ENCODE measurements at places on chromosomes 6 and 20. TPM values are rescaled to one million over a fixed set of nuclear protein-coding genes. Genes with fewer than 3 reads are reported as not detected.

DNA sequence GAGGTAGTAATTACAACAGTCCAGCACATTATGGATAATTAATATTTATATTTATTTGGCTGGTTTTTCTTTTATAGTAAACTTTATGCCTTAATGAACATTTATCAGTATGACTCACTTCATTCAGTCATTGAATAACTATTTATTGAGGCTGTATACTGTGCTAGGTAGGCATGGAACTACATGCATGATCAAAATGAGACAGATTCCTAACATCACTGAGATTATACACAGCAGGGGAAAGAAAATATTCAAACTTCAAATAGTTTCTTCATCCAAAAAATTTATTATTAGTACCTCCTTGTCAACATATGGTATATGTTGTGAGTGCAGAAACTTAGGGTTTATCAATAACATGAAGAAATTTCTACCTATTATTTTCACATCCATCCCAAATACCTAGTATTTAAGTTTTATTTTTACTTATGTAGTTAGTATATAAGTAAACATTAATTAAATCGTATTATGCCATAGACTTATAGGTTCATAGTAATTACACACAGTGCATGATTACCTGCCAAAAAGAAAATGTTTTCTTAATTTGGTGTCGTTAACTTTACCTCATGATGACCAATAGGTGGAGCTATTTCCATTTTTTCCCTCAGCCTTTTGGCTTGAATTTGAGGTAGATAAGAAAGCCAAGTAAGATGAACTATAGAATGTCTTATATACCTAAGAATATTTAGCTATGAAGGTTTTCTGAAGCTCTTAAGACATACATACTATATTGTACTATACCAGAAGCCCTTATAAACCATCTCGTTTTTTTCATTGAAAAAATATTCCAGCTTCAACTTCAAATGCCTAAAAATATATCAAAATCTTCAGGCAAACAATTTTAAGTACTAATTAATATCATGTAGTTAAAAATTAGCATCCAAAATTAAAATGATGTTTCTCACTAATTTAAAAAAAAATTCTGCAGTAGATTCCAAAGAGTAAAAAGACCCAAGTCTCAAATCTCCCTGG lies 12.5 kb upstream of the TMEM30A start:
- DNase-seq, result no peak

DNA sequence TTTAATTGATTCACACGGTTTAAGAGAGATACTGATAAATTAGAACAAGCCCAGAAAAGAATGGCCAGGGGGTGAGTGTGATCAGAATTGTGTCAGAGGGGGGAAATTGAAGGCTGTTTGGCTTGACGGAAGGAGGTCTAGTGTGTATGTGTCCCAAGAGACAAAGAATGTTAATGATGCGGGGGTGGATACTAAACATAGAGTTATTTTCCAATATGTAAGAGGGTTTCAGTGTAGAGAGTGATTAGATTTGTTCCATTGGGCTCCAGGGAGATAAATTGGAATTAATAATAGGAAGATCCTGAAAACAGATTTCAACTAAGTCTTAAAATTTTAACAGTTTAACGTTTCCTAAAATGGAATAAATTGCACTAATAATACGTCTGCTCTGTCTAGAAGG lies 38.1 kb upstream of the UTRN start:
- DNase-seq, result no peak

DNA sequence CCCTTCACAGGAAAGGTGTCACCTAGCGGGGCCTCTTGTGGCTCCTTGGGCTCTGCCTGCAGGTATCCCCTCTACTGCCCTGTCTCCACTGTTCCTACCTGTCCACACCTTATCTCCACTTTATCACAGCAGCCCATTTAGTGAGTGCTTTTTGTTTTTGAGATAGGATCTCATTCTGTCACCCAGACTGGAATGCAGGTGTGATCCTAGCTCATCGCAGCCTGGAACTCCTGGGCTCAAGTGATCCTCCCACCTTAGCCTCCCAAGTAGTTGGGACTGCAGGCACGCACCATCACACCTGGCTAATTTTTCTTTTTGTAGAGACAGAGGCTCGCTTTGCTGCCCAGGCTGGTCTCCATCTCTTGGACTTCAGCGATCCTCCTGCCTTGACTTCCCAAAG lies 48.0 kb downstream of the BCAS4 start:
- DNase-seq, result no peak

DNA sequence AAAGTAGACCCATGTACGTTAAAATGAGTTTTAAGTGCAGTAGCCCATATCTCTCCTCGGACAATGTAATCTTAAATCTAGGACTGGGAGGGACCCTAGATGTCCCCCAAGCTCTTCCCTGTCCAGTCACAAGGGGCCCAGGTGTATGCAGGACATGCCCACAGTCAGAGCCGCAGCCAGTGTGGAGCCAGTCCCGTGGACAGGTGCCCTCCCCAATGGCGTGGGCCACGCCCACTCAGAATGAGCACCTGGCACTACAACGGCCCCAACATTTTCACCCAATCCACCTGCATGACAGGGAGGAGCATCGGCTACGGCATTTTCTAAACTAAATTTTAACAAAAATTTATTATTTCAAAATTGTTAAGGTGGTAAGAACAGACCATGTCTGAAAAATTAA lies 53.2 kb downstream of the WDR27 start:
- no peak for DNase-seq

GRCh38 chr6:169396554-169397163 lies 143.0 kb upstream of the THBS2 start:
- DNase-seq, result no peak

- no peak for DNase-seq
Measured at GRCh38 chr20:17646961-17647301, 35.1 kb downstream of the RRBP1 start.

- DNase-seq, result no peak
Measured at GRCh38 chr6:111663692-111664564, 58.2 kb upstream of the TRAF3IP2 start.

DNA sequence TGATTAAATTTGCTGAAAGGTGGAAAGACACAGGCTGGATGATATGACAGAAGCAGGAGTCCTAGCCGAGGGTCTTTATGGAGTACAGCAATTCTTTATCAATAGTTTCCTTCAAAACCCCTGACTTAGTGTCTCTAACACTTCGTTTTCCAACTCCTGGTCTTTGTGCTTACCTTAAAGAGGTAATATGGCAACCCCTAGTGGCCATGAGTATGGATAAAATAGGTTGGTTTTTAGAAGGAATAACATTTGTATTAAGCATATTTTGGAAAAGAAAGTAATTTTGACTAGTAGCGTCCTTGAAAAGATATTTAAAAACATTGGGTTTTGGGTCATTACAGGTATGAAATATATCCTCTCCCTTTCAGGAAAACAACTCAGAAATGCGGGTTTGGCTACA lies 51.9 kb downstream of the VGLL2 start:
- no peak for DNase-seq

- no peak for DNase-seq
Measured at GRCh38 chr6:107691062-107691751, 132.9 kb downstream of the SCML4 start.

DNA sequence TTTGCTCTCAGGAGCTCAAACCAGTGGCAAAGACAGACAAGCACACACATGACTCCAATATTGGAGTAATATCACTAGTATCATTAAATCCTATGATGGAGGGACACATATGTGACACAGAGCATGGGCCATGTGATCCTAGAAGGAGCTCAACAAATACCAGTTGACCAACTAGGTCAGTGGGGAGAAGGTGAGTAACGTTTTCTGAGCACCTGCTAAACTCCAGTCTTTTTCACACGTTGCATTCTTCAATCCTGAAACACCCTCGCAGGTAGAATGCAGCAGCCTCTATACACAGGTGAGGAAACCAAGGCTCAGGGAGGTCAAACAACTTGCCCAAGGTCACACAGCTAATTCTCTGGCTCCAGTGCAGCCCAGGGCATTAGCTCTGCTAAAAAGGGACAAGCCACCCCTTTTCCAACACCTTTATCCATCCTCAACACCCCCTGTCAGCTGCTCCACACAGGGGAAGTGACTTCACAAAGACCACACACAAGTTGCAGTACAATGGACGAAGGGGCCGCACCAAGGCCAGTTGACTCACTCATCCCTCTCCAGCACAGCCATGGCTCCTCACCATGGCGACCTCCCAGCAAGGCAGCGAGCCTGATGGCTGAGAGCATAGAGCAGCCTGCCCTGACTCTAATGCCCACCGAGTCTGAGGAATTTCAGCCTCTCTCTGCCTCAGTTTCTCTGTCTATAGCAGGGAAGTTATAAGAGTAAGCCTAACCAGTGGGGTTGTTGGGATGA lies 4.4 kb downstream of the CAPN11 start:
- no peak for DNase-seq

GRCh38 chr20:24149881-24150307 lies 161.3 kb upstream of the GGTLC1 start:
- no peak for DNase-seq

GRCh38 chr20:25038103-25038410 lies 19.9 kb downstream of the ACSS1 start:
- DNase-seq, result no peak

DNA sequence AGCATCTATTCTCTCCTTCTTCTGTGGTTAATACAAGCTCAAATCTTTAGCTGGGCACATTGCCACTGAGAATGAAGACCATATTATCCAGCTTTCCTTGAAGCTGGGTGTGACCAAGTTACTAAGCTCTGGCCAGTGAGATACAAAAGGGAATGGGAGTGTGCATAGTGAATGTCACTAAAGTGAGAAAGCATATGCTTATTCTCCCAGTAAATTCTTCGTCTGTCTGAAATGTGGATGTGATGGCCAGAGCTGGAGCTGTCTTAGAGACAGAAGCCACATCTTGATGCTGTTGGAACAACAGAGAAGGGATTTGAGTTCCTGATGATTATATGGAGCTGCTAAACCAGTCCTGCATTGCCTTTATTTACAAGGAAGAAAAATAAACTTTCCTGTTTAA lies 60.1 kb downstream of the SESN1 start:
- DNase-seq, result no peak

GRCh38 chr6:155031091-155031490 lies 36.0 kb downstream of the TIAM2 start:
- DNase-seq, result no peak

DNA sequence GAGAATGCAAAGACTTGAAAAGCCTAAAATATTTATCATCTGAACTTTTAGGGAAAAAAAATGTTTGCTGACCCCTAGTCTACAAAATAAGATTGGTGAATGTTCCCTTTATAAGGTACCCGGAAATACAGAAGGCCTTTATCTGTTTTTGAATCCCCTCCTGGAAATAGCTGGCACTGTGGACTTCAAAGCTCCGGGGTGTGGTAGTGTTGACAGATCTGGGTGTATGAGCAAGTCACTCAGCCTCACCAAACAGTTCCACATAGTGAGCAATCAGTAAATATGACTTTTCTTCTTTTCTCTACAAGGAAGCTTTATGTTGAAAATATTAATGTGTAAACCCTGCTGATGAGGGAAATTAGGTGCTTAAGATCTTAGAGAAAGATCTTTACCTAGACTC lies 29.2 kb upstream of the HTR1B start:
- DNase-seq, result no peak

GRCh38 chr6:154617175-154617574 lies 106.7 kb upstream of the CNKSR3 start:
- DNase-seq, result no peak

DNA sequence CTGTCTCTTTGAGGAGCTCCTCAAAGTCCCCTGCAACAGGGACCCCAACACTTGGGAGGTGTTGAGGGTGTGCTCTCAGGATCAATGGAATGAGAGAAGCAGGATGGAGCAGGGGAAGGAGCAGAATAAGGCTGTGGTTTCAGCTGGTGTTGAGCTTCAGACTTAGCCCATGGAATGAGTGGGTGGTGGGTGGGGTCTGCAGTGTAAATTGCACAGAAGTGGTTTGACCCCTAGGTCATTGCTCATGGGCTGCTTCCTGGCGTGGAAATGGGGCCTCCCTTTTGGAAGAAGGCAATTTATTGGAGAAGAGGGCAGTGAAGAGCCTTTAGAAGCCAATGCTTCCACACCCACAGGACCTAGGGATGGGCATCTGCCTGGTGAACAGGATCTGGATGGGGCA lies 37.0 kb upstream of the KCNG1 start:
- DNase-seq, result no peak

DNA sequence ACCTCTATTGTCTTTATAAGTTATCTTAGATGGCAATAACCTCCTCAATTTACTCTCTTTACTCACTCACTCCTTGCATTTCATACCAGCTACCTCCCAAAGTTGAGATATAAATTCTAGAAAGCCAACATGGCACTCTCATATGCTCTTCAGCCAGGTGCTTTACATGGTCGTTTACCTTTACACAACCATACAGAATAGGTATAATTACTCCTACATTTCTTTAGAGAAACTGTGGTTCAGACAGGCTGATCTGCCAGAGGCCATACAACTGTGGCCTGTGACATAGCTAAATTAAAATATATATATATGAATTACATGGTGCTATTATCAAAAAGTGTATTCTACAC lies 45.7 kb downstream of the HBS1L start:
- DNase-seq, result no peak

Gene GNRH2
- 1.6 TPM for total RNA-seq

Gene OR2J1
- not detected for total RNA-seq

Gene ELOVL2
- total RNA-seq, result not detected

Gene C6orf163
- total RNA-seq, result 3.4 TPM

Gene APOBEC2
- not detected for total RNA-seq

Gene COL19A1
- total RNA-seq, result 0.06 TPM

Gene TFAP2C
- not detected for total RNA-seq

Gene CABLES2
- 12.1 TPM for total RNA-seq

Gene TSPO2
- not detected for total RNA-seq

All from activated naive CD8-positive, alpha-beta T cell treated with anti-CD3 and anti-CD28 coated beads, Interleukin-2, amount 10 ng/mL, durations not matched to agents 7 days and 5 days (primary cell).